ENCODE measurements at places on chromosomes 6 and 20. TPM values are rescaled to one million over a fixed set of nuclear protein-coding genes. Genes with fewer than 3 reads are reported as not detected.

The TUBB2B gene
- 2.2 TPM for total RNA-seq

The PI16 gene
- total RNA-seq, result 14.2 TPM

GRCh38 chr20:42634156-42634555, 555.5 kb downstream of the PTPRT start:
- H3K4me1 ChIP-seq, result no peaks in the 10 kb centered on the region
- H3K4me3 ChIP-seq, result no peak overlapping the region
- H3K27me3 ChIP-seq, result no peaks in the 10 kb centered on the region
- H3K27ac ChIP-seq, result no peak overlapping the region
- no peak for DNase-seq

DNA sequence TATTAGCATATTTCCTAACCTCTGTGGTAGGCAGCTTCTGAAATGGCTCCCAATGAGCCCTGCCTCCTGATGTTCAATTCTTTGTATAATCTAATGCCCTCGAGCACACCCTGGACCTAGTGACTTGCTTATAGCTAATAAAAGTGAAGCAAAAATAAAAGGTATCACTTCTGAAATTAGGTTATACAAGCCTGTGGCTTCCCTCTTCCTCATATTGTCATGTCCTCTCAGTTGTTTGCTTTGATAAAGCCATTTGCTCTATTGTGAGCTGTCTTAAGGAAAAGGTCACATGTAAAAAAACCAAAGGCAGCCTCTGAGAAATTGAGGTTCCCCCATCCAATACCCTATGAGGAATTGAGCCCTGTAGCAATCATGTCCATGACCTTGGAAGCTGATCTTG, 442.1 kb upstream of the ADGRB3 start:
- no peaks in the 10 kb centered on the region for H3K27me3 ChIP-seq

DNA sequence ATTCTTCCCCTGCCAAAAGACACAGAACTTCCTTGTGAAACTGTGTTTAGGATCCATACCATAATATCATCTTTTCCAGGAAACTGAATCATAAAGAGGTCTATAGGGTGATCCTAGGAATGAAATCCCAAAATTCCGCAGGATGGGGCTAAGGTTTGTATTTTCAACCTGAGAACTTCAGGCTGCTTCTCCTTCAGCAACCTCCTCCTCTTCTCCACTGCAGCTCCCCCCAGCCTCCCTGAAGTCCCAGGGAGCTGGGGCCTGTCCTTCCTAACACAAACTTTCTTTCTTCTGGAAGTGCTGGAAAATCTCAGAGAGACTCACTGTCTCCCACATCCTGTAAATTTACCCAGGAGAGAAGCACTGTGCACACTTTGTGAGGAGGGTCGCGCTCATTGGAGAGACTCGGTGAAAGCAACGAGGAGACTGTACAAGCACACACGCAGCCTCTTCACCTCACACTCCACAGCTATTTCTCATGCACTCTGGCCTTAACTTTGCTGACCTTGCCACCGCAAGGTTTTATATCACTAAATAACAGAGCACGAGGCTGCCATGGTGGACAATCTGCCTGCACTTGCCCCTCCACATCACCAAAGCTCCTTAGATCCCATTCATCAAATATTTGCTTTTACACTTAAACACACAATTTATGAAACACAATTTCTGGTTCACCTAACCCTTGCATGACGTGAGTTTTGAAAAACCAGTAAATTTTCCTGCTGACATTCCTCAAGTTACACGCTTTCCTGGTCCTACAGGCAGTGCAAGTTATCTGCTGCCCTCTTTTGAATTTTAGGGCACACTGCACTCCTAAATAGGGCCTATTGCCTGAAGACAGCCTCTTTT, 14.3 kb downstream of the ID4 start:
- DNase-seq, result no peak
- no peak overlapping the region for H3K27ac ChIP-seq
- no peak overlapping the region for H3K4me3 ChIP-seq
- H3K36me3 ChIP-seq, result no peaks in the 10 kb centered on the region

DNA sequence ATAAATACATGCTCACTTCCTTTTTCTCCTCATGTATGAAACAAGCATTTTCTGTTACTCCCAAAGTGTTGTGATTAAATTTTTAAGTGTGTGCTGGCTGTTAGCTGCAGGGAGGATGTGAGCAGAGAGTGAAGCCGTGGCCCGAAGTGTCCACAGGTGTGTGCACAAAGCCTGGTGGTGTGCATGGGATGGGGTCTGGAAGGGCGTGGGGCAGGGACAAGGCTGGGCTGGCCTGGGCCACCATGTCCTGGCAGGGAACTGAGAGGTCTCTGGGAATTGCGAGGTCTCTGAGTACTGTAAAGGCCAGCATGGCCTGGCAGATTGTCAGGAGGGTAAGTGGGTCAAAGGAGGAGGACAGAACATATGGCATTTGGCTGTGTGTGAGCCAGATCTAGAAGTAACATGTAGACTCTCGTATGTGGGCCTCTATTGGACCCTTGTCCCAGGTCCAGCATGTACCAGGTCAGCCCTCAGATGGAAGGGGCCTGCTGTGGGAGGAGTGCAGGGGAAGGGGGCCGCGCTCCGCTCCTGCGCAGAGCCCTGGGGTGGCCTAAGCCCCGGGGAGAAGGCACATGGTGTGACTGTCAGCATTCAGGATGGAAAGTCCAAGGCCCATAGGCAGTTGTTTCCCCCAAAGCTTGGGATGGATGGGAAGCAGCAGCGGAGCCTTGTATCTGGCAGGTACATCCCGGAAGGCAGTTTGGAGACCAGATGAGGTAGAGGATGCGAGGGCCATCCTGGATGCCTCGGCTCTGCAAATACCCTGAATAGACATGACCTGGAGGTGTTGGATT, 45.1 kb upstream of the PHACTR3 start:
- no peak for DNase-seq
- no peaks in the 10 kb centered on the region for H3K27me3 ChIP-seq
- no peak overlapping the region for H3K27ac ChIP-seq
- no peaks in the 10 kb centered on the region for H3K36me3 ChIP-seq
- no peaks in the 10 kb centered on the region for H3K4me1 ChIP-seq

- no peak for DNase-seq
- H3K27ac ChIP-seq, result no peak overlapping the region
- H3K4me1 ChIP-seq, result no peaks in the 10 kb centered on the region
- no peaks in the 10 kb centered on the region for H3K36me3 ChIP-seq
- no peak overlapping the region for H3K4me3 ChIP-seq
Measured at GRCh38 chr6:149331043-149331807, 13.7 kb downstream of the TAB2 start.

GRCh38 chr6:63307581-63308246, 12.1 kb downstream of the LGSN start:
- no peaks in the 10 kb centered on the region for H3K4me1 ChIP-seq
- H3K36me3 ChIP-seq, result no peaks in the 10 kb centered on the region
- no peaks in the 10 kb centered on the region for H3K27me3 ChIP-seq
- H3K4me3 ChIP-seq, result no peak overlapping the region

DNA sequence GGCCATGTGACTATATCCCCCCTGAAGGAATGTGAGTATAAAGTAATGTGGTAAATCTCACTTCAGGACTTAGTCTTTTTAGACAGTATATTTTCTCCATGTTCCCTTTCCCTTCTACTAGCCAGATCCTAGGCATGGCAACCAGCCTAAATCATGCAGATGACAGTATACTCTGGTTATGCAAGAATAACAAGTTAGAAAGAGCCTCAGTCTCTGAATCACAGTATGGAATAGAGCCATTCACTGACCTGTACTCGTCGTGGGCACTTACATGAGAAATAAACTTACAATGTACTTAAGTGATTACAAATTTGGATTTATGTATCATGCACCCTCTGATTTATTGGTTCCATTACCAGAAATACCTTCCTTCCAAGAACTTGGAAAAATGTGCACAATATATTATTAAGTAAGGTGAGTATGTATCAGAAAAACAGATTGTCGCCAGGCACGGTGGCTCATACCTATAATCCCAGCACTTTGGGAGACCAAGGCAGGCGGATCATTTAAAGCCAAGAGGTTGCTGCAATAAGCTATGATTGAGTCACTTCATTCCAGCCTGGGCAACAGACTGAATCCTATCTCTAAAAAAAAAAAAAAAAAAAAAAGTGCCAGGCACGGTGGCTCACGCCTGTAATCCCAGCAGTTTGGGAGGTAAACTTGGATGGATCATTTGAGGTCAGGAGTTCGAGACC, 25.1 kb upstream of the FAM8A1 start:
- no peak overlapping the region for H3K4me3 ChIP-seq
- H3K27ac ChIP-seq, result no peak overlapping the region
- H3K4me1 ChIP-seq, result no peaks in the 10 kb centered on the region
- H3K36me3 ChIP-seq, result no peaks in the 10 kb centered on the region
- no peak for DNase-seq

DNA sequence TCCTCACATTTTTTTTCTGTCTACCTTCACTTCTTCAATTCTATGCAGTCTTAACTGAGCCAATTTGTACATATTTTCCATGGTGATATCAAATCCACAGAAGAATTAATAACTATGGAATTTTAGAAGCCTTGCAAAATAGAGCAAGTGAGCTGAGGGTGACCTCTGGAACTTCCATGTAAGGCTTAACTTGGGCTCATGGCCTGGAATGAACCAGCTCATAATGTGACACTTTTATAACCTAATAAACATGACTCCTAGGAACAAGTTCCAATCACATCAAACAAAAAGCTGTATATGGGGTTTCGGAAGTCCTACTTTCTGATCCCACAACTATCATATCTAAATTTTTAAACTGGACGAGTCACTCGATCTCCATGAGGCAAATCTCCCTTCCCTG, 232.4 kb downstream of the FOXA2 start:
- no peaks in the 10 kb centered on the region for H3K27me3 ChIP-seq
- no peak overlapping the region for H3K4me3 ChIP-seq
- H3K36me3 ChIP-seq, result no peaks in the 10 kb centered on the region
- no peak overlapping the region for H3K27ac ChIP-seq
- H3K4me1 ChIP-seq, result no peaks in the 10 kb centered on the region

DNA sequence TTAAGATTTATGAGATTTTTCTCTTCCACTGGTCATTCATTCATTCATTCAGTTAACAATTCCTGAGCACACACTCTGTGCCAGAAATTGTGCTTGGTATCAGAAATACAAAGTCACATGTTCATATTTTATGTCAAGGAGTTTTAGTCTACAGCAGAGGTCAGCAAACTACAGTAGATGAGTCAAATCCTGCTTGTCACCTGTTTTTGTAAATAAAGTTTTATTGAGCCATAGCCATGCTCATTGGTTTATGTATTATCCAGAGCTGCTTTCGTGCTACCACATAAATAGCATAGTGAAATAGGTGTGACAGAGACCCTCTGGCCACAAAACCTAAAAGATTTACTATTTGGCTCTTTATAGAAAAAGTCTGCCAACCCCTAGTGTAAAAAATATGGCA, 46.8 kb downstream of the THEMIS start:
- no peak overlapping the region for H3K4me3 ChIP-seq
- no peak overlapping the region for H3K27ac ChIP-seq
- H3K27me3 ChIP-seq, result no peaks in the 10 kb centered on the region
- no peaks in the 10 kb centered on the region for H3K4me1 ChIP-seq
- DNase-seq, result no peak

GRCh38 chr6:9087470-9087869, 652.1 kb upstream of the SLC35B3 start:
- no peak overlapping the region for H3K27ac ChIP-seq
- no peaks in the 10 kb centered on the region for H3K27me3 ChIP-seq
- no peaks in the 10 kb centered on the region for H3K4me1 ChIP-seq
- no peak overlapping the region for H3K4me3 ChIP-seq
- H3K36me3 ChIP-seq, result no peaks in the 10 kb centered on the region

GRCh38 chr6:40350747-40351217, 236.4 kb downstream of the LRFN2 start:
- no peak overlapping the region for H3K4me3 ChIP-seq
- H3K27me3 ChIP-seq, result no peaks in the 10 kb centered on the region

The CLPSL2 gene
- not detected for total RNA-seq

The SALL4 gene
- not detected for total RNA-seq

- no peak for DNase-seq
- no peak overlapping the region for H3K4me3 ChIP-seq
- no peaks in the 10 kb centered on the region for H3K27me3 ChIP-seq
- H3K36me3 ChIP-seq, result no peaks in the 10 kb centered on the region
- H3K4me1 ChIP-seq, result peaks cover 8% of the 10 kb centered on the region
- no peak overlapping the region for H3K27ac ChIP-seq
Measured at GRCh38 chr20:53748821-53749421, 155.3 kb upstream of the ZNF217 start.

The TNXB gene
- 210 TPM for total RNA-seq

GRCh38 chr6:117463762-117464665, 18.5 kb upstream of the DCBLD1 start:
- H3K36me3 ChIP-seq, result no peaks in the 10 kb centered on the region
- no peak overlapping the region for H3K4me3 ChIP-seq
- no peaks in the 10 kb centered on the region for H3K4me1 ChIP-seq
- no peak for DNase-seq

- no peaks in the 10 kb centered on the region for H3K36me3 ChIP-seq
- H3K4me3 ChIP-seq, result no peak overlapping the region
- H3K27me3 ChIP-seq, result no peaks in the 10 kb centered on the region
- no peaks in the 10 kb centered on the region for H3K4me1 ChIP-seq
- H3K27ac ChIP-seq, result no peak overlapping the region
Measured at GRCh38 chr6:106003268-106003987, 82.7 kb upstream of the PRDM1 start.

- no peaks in the 10 kb centered on the region for H3K36me3 ChIP-seq
- no peak overlapping the region for H3K27ac ChIP-seq
Measured at GRCh38 chr6:135640048-135640447, 142.5 kb upstream of the AHI1 start.

The FAM209B gene
- total RNA-seq, result not detected

- H3K27me3 ChIP-seq, result no peaks in the 10 kb centered on the region
- DNase-seq, result no peak
- peaks cover 42% of the 10 kb centered on the region for H3K4me1 ChIP-seq
- no peaks in the 10 kb centered on the region for H3K36me3 ChIP-seq
Measured at GRCh38 chr6:15249371-15250019, 3.6 kb downstream of the JARID2 start.

GRCh38 chr6:167826230-167826895, 348 bp upstream of the AFDN start:
- DNase-seq, result peak; percentile 68
- no peaks in the 10 kb centered on the region for H3K4me1 ChIP-seq
- H3K4me3 ChIP-seq, result peak overlapping the region; percentile 74
- H3K36me3 ChIP-seq, result no peaks in the 10 kb centered on the region
- peak overlapping the region; percentile 60 for H3K27ac ChIP-seq
- no peaks in the 10 kb centered on the region for H3K27me3 ChIP-seq

GRCh38 chr6:125236536-125237327, 65.0 kb downstream of the HDDC2 start:
- no peaks in the 10 kb centered on the region for H3K27me3 ChIP-seq
- no peak for DNase-seq
- H3K4me3 ChIP-seq, result no peak overlapping the region
- no peak overlapping the region for H3K27ac ChIP-seq
- peaks cover 10% of the 10 kb centered on the region for H3K4me1 ChIP-seq

DNA sequence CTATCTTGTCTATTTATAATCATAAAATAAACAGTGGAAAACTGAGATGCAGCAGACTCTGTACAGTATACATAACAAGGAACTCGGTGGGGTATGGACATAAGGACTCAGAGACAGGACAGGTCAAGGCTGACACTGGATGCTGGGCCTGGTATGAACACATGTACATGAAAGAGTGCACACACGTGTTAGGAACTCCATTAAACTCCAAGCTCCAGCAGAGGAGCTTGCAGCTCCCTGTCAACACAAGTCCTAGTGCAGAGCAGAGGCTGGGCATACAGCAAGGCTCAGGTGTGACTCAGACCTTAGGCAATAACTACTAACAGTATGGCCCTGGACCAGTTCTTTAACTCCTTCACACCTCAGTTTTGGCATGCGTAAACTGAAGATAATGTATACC, 17.1 kb downstream of the NAPB start:
- H3K36me3 ChIP-seq, result no peaks in the 10 kb centered on the region
- no peaks in the 10 kb centered on the region for H3K27me3 ChIP-seq
- H3K4me1 ChIP-seq, result peaks cover 18% of the 10 kb centered on the region
- DNase-seq, result no peak
- H3K4me3 ChIP-seq, result no peak overlapping the region

- no peaks in the 10 kb centered on the region for H3K36me3 ChIP-seq
- H3K27ac ChIP-seq, result no peak overlapping the region
- no peaks in the 10 kb centered on the region for H3K27me3 ChIP-seq
- no peak for DNase-seq
- no peaks in the 10 kb centered on the region for H3K4me1 ChIP-seq
Measured at GRCh38 chr6:89530982-89531381, 98.0 kb downstream of the ANKRD6 start.
